ENCODE measurements at places on chromosomes 7 and 10. TPM values are rescaled to one million over a fixed set of nuclear protein-coding genes. Genes with fewer than 3 reads are reported as not detected.

RNF148 gene
- total RNA-seq, result not detected

MNX1 gene
- not detected for total RNA-seq

SLC26A5 gene
- total RNA-seq, result not detected

IFIT2 gene
- 9.0 TPM for total RNA-seq

CPA2 gene
- total RNA-seq, result not detected

PLCE1 gene
- 6.7 TPM for total RNA-seq

CFAP69 gene
- 1.6 TPM for total RNA-seq

RBP4 gene
- total RNA-seq, result 0.17 TPM

AEBP1 gene
- not detected for total RNA-seq

IKZF1 gene
- total RNA-seq, result not detected

CACNA2D1 gene
- total RNA-seq, result 40.4 TPM
